ENCODE measurements at places on chromosomes 1 and 21. TPM values are rescaled to one million over a fixed set of nuclear protein-coding genes. Genes with fewer than 3 reads are reported as not detected.

The AIRE gene
- total RNA-seq: not detected

The LRRN2 gene
- not detected for total RNA-seq

The EPHA8 gene
- not detected for total RNA-seq

The CHIT1 gene
- total RNA-seq: 0.21 TPM

DNA sequence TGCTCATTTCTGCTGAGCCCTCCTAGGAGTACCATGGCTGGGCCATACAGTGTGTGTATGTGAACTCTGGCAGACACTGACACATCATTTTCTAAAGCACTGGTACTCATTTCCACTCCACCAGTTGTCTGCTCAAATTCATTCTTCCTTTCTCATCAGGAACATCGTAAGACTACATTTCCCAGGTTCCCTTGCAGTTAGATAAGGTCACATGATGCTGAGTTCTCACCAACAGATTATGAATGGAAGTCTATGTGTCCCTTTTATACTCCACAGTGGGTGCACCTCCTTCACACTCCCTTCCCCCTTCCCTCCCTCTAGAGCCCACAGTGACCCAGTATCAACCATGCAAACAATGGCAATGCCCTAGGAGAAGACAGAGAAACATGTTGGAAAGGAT lies 38.3 kb upstream of the PAX7 start:
- DNase-seq: no peak

- no peak for DNase-seq
Measured at GRCh38 chr1:61082311-61083012, at the start of gene NFIA. TSS of gene NFIA (plus strand) at chr1:61082561.

DNA sequence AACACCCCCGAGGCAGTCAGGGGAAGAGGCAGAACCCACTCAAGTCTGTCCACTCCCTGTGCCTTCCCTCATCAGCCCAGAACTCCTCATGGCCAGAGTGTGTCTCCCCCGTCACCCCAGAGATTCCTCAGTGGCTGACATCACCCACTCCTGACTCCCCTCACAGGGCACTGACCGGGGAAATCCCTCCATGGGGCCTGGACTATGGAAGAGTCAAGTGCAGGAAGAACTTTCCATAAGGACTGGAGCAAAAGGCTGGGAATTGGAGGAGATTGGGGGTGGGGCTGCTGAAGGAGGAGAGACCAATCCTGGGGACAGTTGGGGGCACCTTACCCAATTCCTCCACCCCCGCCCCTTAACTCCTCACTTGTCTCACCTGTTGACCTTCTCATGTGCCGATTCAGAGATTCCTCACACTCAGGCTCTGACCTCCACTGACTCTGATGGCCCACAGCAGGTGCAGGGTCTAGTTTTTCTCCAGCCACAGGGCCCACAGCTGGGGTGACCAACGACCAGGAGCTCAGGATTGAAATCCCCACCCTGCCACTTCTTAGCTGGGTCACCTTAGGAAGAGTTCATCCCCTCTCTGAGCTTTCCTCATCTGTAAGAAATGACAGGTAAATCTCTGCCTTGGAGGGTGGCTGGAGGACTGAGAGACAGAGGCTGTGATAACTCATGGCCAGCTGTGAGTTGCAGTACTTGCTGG lies 481 bp upstream of the EXTL1 start:
- no peak for DNase-seq

- DNase-seq: no peak
Measured at GRCh38 chr1:89930579-89930978, 64.3 kb upstream of the ZNF326 start.

DNA sequence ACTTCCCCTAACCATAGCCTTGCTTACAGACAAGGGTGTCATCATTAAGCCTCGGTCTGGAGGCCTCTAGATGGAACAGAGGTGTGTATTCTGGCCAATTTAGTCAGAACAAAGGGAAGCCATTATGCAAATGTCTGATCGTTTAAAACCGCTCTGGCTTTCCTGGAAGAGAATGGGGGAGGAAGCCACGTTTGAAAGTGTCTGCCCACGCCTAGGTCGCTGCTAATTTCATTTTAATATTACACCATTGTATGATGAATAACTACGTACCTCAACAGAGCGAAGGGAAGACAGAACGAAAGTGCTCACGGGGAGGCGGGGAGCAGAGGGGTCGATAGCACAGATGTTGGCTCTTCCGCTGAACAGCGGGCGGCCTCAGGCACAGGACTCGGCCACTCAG lies 41.1 kb upstream of the CSF3R start:
- DNase-seq: no peak

Measured in activated naive CD8-positive, alpha-beta T cell treated with anti-CD3 and anti-CD28 coated beads for 36 hours (primary cell).